ENCODE measurements at places on chromosomes 3 and 15. TPM values are rescaled to one million over a fixed set of nuclear protein-coding genes. Genes with fewer than 3 reads are reported as not detected.

IP6K2 gene
- 52.0 TPM for total RNA-seq

SHC4 gene
- 2.6 TPM for total RNA-seq

OR5K2 gene
- total RNA-seq: not detected

SLCO3A1 gene
- total RNA-seq: 0.30 TPM

ADAMTS7 gene
- 12.6 TPM for total RNA-seq

All from smooth muscle cell of the umbilical artery (primary cell).